GM23338 (cell line): ENCODE measurements at places on chromosomes 7 and 10. TPM values are rescaled to one million over a fixed set of nuclear protein-coding genes. Genes with fewer than 3 reads are reported as not detected.

DNA sequence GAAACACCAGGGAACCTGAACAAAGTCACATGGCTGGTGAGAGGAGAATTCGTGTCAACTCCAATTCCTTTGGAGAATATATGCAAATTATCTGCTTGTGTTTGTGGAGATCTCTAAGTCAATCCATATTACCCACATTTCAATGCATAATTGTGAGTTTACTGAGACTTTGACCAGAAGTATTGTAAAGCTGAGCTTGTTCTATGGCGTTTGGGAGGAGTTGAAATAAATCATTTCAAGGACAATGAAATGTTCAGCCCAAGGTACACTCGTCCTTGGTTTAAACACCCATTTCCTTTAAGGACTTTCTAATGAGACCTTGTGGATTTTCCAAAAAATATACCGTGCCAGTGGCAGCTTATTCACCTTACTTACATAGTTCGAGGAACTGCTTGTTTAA is 186.6 kb upstream of the HDAC9 start:
- no peak for DNase-seq

DNA sequence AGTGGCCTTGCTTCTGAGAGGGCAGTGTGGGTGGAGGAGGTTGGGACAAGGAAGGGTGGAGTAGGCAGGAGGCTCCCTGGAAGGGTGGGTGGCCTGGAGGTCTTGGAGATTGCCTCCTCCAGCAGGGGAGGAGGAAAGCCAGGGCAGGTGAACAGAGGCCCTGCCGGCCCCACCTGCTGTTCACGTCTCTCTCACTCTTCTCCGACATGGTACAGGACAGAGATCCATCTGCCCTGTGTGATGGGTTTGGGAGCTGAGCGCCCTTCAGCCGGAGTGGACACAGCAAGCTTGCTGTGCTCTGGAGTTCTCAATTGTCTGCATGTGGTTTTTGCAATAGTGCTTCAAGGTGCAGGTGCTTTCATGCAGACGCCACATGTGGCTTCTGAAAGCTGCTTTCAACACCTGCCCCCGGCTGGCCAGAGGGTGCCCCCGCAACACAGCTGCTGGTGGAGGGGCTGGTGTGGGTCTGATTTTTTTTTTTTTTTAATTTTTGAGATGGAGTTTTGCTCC is 82.8 kb upstream of the GNA12 start:
- DNase-seq = no peak

GRCh38 chr7:7731732-7732131 is 13.3 kb upstream of the RPA3 start:
- no peak for DNase-seq

Gene HOXA3
- not detected in 2 replicates for total RNA-seq

Gene HYAL4
- total RNA-seq = not detected in 2 replicates

DNA sequence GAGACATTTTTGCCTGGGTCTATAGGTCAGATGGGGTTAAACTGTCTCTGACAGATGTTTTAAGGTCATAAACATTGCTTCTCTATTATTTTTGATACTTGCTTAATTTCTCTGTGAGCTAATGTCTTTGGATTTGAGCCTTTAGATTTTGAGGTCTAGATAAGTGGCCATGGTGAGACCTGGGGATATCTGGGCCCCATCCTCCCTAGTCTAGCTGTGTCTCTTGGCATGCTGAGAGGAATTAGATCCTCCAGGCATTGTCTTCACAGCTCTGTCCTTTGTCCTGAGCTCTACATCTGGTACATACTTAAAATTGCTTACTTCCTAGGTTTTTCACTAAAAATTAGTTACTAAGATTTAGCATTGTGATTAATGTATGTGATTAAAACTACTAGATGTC is 265.0 kb upstream of the NPSR1 start:
- no peak for DNase-seq

Gene LZTS2
- 62.8 and 88.3 TPM in 2 replicates for total RNA-seq
